ENCODE measurements at places on chromosomes 5 and 9.

GRCh38 chr9:28267351-28267750, 694.1 kb upstream of the C9orf72 start:
- DNase-seq = no peak

DNA sequence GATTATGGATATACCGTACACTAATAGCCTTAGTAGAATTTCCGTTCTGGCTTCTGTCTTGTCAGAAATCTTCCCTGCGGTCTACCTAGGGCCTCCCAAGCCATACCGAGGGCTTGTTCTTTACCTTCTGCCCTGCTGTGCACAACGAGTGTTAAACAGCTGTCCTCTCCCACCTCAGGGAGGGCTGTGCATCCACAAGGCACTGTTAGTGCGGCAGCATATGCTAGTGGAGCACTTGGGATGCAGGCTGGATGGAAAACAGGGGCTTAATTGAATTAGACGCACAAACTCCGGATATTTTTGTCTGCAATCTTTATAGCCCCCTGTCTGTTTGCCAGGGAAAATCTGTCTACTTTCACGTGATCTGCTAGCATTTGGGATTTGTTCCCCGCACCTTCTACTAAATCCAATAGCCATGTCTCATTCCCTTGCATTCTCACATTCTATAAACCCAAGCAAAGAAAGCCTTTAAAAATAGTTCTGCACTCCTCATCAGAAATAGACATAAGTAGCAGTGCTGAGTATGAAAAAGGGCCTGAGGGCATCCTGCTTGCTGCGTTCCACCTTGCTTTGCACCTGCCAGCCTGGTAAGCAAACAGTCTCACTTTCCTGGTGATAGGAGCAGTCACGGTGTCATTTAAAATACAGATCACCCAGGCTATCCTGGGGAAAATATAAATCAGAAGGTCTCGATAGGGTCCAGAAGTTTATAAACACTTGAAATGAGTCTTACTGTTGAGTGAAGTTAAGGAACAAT, 382.6 kb downstream of the RASEF start:
- DNase-seq = no peak

DNA sequence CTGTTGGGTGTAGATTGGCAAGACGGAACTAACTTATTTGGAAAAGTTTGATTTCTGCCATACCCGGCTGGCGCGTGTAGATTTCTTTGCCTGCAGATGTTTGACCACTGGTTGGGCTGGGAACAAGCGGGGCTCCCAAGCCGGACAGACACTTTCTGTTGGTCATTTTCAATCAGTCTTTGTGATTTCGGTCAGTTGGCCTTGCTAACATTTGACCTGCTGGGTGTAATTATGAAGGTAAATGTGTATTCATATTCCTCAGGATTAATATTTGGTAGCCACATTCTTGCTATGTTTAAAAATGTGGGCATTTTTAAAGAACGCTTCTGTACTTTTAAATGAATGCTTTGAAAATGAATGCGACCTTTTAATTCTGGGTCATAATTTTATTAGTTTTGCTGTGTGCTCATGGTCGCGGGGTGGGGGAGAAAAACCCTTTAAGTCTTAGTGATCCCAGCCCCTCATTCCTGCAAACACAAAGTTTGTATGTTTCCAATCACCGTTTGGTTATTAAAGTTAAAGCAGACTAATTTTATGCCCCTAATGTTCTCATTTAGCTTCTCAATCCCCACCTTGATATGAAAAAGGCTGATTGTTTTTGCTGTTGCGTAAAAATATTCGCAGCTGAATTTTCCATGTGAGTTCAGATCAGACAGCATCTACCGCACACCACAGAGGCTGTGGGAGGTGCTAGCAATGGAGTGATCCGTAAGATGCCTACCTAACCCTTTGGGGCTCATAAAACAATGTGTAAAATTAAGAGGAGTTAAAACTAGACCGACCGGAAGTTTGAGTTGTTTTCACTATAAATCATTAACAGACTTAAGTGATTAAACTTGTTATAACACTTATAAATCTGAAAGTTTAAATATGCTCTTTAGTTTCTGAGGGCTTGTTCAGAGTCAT, 1.5 kb downstream of the RASGRF2 start:
- no peak for DNase-seq

- DNase-seq = no peak
Observed at GRCh38 chr9:129604766-129605163, 16.1 kb downstream of the C9orf50 start.
